ENCODE measurements at places on chromosomes 13 and 19. TPM values are rescaled to one million over a fixed set of nuclear protein-coding genes. Genes with fewer than 3 reads are reported as not detected.

Gene ZDHHC20
- total RNA-seq = 64.7 TPM

Gene TUBA3C
- not detected for total RNA-seq

Gene SIGLEC9
- total RNA-seq = not detected

Gene WDR87
- total RNA-seq = not detected

Gene CGB8
- not detected for total RNA-seq

Gene FBXO17
- total RNA-seq = 12.2 TPM

Gene MYH14
- total RNA-seq = 1.2 TPM

Gene ZNF225
- total RNA-seq = 2.4 TPM

Gene FAAP24
- total RNA-seq = 1.6 TPM

Gene SPTBN4
- not detected for total RNA-seq

Gene CFAP97D2
- not detected for total RNA-seq

Gene SPRY2
- total RNA-seq = 34.9 TPM

Gene SAFB2
- total RNA-seq = 25.7 TPM

Gene GRIK5
- not detected for total RNA-seq

Gene DCAF15
- total RNA-seq = 30.0 TPM

Gene TEKTIP1
- not detected for total RNA-seq

Gene SYT5
- total RNA-seq = 0.06 TPM

Gene ZNF791
- total RNA-seq = 13.0 TPM

Gene FKRP
- 22.5 TPM for total RNA-seq

Gene FXYD1
- total RNA-seq = not detected

Gene QPCTL
- 25.0 TPM for total RNA-seq

Gene ITGBL1
- 1.3 TPM for total RNA-seq

Gene ACER1
- not detected for total RNA-seq

Gene CCDC194
- not detected for total RNA-seq

Gene ALOX5AP
- not detected for total RNA-seq

Gene CLPTM1
- 87.7 TPM for total RNA-seq

Gene C19orf81
- total RNA-seq = 3.1 TPM

Gene CHST8
- 0.58 TPM for total RNA-seq

Gene IGFLR1
- 4.3 TPM for total RNA-seq

Gene ZNF525
- total RNA-seq = 2.6 TPM

Gene ONECUT3
- not detected for total RNA-seq

Gene HCST
- total RNA-seq = not detected

Gene CYP2F1
- not detected for total RNA-seq

Gene RAVER1
- 68.2 TPM for total RNA-seq

Gene CCL25
- not detected for total RNA-seq

Gene OR7C1
- total RNA-seq = not detected

Gene ZNF865
- total RNA-seq = 5.7 TPM

Gene ETV2
- total RNA-seq = 0.70 TPM

Gene ZNF415
- 1.6 TPM for total RNA-seq

Gene ZNF616
- 7.5 TPM for total RNA-seq
